T-cell (primary cell): ENCODE measurements at places on chromosomes 16 and 17. TPM values are rescaled to one million over a fixed set of nuclear protein-coding genes. Genes with fewer than 3 reads are reported as not detected.
A peak's percentile ranks its signal among the peaks of the same experiment; 100 is the strongest.

Gene SEPTIN12
- total RNA-seq, result not detected

DNA sequence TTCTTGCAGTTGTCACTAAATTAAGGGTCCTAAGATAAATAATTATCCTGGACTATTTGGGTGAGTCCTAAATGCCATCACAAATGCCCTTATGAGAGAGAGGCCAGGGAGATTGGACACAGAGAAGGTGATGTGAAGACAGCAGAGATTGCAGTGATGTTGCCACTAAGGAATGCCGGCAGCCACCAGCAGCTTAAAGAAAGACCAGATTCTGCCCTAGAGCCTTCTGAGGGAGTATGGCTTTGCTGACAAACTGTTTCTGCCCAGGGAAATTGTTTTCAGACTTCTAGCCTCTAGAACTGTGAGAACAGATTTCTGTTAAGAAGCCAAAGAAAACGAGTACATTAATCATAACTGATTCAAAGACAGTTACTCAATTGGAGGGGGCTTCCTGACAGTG lies 10.0 kb upstream of the ZNF23 start:
- no peaks in the 10 kb centered on the region for H3K4me1 ChIP-seq
- H3K4me3 ChIP-seq, result no peak overlapping the region
- peaks cover 18% of the 10 kb centered on the region for H3K36me3 ChIP-seq
- no peak for DNase-seq
- H3K27ac ChIP-seq, result no peak overlapping the region

Gene GNAO1
- 13.4 TPM for total RNA-seq

GRCh38 chr17:66778531-66779236 lies 56.2 kb upstream of the CACNG5 start:
- H3K27ac ChIP-seq, result no peak overlapping the region
- no peaks in the 10 kb centered on the region for H3K4me1 ChIP-seq
- peaks cover 26% of the 10 kb centered on the region for H3K36me3 ChIP-seq
- no peaks in the 10 kb centered on the region for H3K27me3 ChIP-seq

GRCh38 chr16:84600343-84601229 lies 17.3 kb downstream of the COTL1 start:
- peaks cover 70% of the 10 kb centered on the region for H3K4me1 ChIP-seq
- peak overlapping the region; percentile 93 for H3K27ac ChIP-seq
- peak overlapping the region; percentile 66 for H3K4me3 ChIP-seq
- no peak for DNase-seq

Gene ANKRD13B
- 1.7 TPM for total RNA-seq

- peaks cover 2% of the 10 kb centered on the region for H3K36me3 ChIP-seq
- H3K27me3 ChIP-seq, result no peaks in the 10 kb centered on the region
- H3K4me3 ChIP-seq, result no peak overlapping the region
- H3K4me1 ChIP-seq, result no peaks in the 10 kb centered on the region
These were observed 116.4 kb upstream of the ZNF750 start for GRCh38 chr17:82956146-82956725.
